D721Med (cell line): ENCODE measurements at places on chromosomes 3 and 15.

DNA sequence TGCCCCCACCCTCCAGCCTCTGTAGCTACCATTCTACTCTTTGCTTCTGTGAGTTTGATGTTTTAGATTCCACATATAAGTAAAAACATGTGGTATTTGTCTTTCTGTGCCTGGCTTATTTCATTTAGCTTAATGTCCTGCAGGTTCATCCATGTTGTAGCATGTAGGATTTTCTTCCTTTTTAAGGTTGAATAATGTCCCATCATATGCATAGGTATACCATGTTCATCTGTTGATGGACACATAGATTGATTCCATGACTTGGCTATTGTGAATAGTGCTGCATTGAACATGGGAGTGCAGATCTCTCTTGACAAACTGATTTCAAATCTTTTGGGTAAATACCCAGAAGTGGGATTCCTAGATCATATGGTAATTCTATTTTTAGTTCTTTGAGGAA is 11.8 kb downstream of the THSD4 start:
- DNase-seq = no peak

DNA sequence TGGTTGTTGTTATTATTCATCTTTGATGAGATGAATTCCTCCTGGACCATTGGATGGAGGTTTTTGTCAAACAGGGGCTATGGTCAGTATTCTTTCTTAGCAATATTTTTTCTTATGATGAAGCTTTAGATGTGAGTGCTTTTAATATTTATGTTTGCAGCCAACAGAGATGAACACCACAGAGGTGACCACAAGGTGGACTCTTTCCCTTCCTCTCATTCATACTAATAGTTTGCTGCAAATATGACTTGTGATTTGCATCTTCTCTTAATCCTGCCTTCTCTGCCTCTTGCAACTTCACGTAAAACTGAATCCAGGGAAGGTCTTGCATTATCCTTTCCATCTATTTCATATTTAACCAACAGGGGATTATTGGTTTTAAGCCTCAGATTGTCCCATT is 473.1 kb upstream of the UBE2E2 start:
- DNase-seq = no peak

DNA sequence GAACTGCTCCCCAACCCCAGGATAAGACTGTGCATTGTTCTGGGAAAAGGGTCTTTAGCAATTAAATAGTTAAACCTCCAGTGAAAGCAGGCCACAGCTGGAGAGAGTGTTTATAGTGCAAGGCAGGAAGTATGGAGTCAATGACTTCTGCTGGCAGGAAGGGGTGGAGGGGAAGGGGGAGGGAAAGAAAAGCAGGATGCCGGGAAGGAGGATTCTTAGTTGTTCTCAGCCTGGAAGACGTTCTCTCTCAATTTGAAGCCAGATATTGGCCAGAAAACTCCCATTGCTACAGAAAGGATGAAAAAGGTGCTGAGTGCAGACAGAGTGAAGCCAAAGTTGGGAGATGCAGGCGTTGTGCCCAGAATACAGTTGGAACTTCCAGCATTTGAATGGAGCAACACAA is 35.7 kb upstream of the ACTL6A start:
- no peak for DNase-seq

DNA sequence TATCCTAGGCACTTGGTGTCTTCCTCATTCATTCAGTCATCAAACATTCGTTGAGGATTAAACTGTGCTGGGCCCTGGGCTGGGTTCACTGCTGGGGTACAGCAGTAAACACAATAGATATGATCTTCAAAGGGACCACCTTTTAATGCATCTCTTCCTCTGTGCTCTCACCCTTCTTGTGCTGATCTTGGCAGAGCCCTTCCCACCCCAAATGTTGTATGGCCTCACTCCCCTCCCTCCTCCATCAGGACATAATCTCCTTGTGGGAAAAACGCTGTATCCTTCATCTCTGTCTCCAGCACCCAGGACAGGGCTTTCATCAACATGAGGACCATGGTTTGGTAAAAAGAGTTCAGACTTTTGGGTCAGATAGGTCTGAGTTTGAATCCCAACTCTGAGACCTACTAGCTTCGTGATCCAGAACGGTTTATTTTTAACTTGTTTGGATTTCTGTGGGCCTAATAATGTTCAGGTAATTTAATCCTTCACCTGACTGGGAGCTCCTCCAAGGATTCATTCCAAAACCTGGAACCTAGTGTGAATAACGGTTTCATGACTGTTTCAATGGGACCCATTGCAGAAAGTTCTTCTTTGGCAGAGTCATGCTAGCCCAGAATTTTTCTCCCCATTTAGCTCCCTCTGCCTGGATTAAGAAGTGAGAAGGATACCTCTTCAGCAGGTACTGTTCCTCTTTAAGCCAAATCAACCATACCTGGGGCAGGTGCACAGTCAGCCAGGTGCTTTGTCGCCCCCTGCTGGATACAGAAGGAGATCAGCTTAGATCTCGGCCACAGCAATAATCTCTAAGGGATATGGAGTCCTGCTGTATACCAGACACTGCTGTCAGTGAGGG is 5.2 kb upstream of the WNT7A start:
- DNase-seq = no peak

- no peak for DNase-seq
Observed at GRCh38 chr3:139660269-139660668, 17.5 kb downstream of the NMNAT3 start.

DNA sequence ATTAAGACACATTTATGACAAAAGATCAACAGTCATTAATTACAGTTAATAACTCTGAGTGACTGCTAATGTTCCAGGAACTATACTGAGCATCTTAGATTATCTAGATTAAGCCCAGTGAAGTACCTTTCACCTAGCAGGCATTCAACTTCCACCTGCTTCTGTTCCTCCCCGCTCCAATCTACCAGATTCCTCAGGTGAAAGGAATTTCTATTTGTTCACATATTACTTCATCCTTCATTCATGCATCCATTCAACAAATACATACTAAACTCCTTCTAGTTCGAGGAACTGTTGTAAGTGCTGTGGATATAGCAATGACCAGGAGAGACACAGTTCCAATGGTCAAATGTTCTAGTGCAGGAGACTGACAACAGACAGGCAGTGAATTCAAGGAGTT is 139.3 kb downstream of the FILIP1L start:
- no peak for DNase-seq

- no peak for DNase-seq
Observed at GRCh38 chr3:101879623-101880284, 30.4 kb downstream of the NFKBIZ start.

DNA sequence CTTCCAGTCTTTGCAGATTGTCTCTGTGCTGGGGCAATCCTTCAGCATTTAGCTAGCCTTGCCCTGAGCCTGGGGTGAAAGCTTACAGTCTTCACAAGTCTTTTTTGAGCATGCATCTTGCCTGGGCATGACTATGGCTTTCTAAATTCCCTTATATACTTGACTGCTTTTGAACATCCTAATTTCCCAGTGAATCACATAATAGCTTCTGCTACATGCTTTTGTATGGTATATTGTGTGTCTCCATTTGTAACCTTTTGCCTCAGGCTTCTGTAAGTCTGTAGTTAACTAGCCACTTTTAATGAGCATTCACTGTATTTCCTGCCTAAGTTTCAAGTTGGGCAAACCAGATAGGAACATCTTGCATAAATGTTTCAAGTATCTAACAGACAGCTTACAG is 76.8 kb downstream of the CHCHD4 start:
- no peak for DNase-seq

GRCh38 chr3:100455841-100456550 is 36.4 kb upstream of the TMEM45A start:
- DNase-seq = no peak

DNA sequence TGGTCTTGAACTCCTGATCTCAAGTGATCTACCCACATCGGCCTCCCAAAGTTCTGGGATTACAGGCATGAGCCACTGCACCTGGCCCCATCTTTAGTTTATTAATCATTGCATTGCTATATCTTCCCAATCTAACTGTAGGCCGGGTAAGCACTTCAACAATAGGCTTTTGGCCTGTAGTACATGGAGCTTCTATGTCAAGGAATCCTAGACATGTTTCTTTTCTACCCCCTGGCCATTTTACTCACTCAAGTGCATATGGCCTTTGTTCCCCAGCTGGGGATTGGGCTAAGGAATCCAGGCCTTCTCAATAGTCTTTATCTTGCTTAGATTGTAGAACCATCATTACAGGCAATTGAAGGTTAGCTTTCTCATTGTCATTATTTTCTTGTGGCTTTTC is 122.3 kb upstream of the MBNL1 start:
- DNase-seq = no peak

- peak; percentile 81 for DNase-seq
Observed at GRCh38 chr15:40421246-40422157, 15.9 kb downstream of the IVD start.

- no peak for DNase-seq
Observed at GRCh38 chr15:83164111-83164770, 43.4 kb downstream of the HDGFL3 start.

- no peak for DNase-seq
Observed at GRCh38 chr3:23202203-23202920, 765 bp upstream of the UBE2E2 start.

- DNase-seq = no peak
Observed at GRCh38 chr3:45088543-45089358, 57.4 kb downstream of the CDCP1 start.

- DNase-seq = no peak
Observed at GRCh38 chr15:99954361-99955180, 221.3 kb upstream of the LYSMD4 start.

DNA sequence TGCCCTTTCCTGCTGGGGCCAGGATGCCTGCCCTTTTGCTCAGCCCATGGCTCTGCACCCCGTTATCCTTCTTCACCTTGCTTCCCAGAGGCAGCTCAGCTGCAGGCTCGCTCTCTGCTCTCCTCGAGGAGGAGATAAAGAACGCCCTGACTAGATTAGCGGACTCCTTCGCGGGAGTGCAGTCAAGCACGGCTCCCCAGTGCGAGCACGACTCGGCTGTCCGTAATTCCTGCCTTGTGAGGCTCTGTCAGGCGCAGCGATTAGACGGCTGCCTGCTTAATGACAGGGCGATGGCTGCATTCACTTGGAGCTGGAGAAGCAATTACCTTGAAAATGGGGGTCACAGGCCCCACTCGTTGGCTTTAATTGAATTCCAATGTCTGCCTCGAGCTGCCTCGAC is 25.9 kb downstream of the TLE3 start:
- no peak for DNase-seq

DNA sequence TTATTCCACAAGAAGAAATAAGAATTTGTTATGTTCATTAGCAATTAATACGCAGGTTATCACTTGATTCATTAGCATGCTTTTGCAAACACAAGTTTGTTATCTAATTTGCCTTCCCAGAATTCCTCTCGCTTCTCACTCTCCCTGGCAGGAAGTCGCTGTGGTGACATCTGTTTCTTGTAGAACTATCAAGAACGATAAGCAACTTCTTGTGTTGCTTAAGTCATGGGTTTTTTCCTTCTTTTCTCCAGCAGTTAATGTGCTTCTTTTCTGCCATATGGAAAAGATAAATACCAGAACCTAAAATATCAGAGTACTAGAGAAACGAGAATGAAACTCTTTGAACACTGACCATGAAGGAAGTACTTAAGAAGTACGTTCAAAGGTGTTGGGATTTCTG is 99.8 kb upstream of the CHMP2B start:
- DNase-seq = no peak

GRCh38 chr3:128310286-128311058 is 156.2 kb downstream of the DNAJB8 start:
- no peak for DNase-seq

DNA sequence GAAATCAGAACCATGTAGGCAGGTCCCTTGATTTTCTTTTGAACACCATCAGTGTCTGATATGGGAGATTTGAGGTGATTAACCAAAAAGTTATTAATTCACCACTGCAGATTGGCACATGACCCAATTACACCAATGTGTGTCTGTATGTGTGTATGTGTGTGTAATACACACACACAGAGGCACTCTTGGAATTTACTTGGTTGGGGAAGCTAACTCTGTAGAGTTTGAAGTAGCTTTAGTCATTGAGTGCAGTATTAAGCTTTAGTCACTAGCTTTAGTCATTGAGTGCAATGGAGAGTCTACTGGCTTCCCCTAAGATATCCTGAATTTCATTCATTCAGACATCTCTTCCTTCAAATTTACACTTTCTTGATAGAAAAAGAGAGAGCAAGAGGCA is 109.4 kb upstream of the C15orf61 start:
- DNase-seq = no peak

GRCh38 chr3:97820780-97821179 is 1.0 kb upstream of the CRYBG3 start:
- DNase-seq = no peak

- no peak for DNase-seq
Observed at GRCh38 chr3:54484334-54484733, 362.0 kb downstream of the CACNA2D3 start.

DNA sequence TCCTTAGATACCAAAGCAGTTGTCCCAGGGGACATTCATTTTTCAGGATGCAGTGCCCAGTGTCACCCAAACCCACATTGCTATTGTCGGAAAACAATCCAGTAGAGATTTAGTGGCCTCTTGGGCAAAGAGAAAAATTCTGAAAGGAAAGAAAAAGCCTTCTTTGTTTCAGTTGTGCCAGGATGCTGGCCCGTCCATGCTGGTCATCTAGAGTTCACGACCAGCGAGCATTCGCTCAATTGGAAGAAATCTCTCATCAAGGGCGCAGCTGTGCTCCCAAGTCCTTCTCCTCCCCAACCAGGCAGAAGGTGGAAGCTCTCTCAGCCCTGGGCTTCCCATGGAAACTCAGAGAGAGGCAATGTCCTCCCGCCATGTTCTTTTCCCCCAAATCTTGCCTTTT is 123.7 kb downstream of the MTHFS start:
- no peak for DNase-seq

DNA sequence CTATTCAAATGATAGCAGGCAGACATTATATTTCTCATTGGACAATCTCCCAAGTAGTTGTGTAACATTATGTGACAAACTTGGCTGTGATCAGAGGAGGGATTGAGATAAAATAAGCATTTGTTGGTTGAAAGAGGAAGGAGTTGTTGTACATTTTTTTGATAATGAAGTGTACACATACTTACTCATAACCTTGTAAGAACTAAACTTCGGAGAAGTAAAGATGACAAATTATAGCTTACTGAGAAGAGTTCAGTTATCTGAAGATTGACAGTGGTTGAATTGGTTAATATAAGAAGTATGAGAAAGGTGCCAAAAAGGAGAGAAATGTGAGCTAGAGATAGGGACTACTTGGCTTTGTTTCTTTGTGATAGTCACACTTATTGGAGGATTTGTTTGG is 32.6 kb downstream of the STT3B start:
- DNase-seq = no peak

GRCh38 chr15:77608774-77609173 is 23.9 kb downstream of the LINGO1 start:
- no peak for DNase-seq

GRCh38 chr3:66486646-66487045 is 14.2 kb downstream of the LRIG1 start:
- DNase-seq = no peak
